NCI-H187 treated with DMSO at 0.1 percent for 48 hours (cell line): ENCODE measurements at places on chromosomes 11 and 22.

DNA sequence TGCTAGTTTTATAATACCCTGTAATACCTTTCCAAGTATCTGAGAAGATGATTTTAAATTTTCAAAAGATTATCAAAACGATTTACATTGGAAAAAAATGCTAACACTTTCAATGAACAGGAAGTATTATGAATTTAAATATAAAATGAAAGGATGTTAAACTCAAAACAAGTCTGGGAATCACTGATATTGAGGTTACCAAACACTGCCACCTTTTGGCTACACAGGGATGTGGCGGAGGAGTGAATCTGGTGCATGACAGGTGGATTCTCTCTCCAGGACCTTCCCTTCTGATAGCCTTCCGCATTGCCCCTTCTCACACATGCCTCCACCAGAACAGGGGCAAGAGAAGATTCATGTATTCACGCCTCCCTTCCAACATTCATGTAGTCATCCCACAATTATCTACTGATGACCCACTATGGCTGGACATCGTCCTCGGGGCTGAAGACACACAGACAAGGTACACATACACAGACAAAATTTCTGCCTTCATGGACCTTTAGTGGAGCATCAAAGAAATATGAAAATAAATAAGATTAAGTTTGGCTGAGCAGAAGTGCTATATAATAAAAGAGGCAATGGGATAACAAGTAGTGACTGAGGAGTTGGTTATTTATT is 34.7 kb downstream of the ATG16L2 start:
- DNase-seq, result no peak

GRCh38 chr22:33124471-33124870 is 66.3 kb upstream of the SYN3 start:
- DNase-seq, result no peak

DNA sequence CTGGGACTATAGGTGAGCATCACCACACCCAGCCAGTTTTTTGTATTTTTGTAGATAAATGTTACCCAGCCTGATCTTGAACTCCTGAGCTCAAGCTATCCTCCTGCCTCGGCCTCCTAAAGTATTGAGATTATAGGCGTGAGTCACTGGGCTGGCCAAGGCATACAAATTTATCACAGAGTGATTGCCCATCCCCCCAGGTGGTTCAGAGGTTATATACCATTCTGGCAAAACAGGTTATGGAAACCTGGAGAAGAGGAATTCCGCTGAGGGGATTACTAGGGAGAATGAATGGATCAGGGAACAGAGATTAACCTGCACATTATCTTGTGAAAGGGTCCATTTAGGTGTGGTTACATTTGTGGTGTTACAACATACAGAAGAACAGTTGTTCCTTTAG is 8.1 kb downstream of the ATG13 start:
- DNase-seq, result no peak

GRCh38 chr11:78853521-78853920 is 278.9 kb upstream of the NARS2 start:
- DNase-seq, result no peak

GRCh38 chr11:66651016-66651415 is 12.5 kb downstream of the RBM4 start:
- no peak for DNase-seq

DNA sequence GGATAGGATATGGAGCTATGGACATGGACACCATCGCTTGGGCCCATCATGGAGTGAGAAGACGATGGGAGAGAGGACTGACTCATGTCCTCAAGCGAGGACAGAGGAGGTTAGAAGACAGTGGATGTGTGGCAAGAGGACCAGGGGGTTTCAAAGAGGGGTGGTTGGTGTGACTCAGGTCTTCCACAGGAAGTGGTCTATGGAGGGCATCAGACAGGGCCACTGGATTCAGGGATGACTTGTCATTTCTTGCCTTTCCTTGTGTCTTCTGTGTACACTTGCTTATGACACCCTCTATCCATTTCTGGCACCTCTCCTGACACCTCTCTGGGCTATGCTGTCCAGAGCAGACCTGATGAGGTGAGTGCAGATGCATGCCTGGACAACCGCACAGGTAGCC is 115.4 kb downstream of the OSBP2 start:
- no peak for DNase-seq

- DNase-seq, result no peak
These were observed 353.4 kb downstream of the SOX6 start for GRCh38 chr11:16002942-16003341.

GRCh38 chr11:20627701-20628100 is 28.3 kb downstream of the SLC6A5 start:
- DNase-seq, result no peak

GRCh38 chr11:101757741-101758140 is 157.1 kb upstream of the CEP126 start:
- no peak for DNase-seq

GRCh38 chr11:65425971-65426838 is 3.6 kb downstream of the NEAT1 start:
- DNase-seq, result no peak

GRCh38 chr11:468493-468892 is 18.4 kb downstream of the PTDSS2 start:
- no peak for DNase-seq

- no peak for DNase-seq
These were observed 37.9 kb downstream of the SCUBE2 start for GRCh38 chr11:9053316-9054035.
